Hepatocyte (in vitro differentiated cells): ENCODE measurements at places on chromosomes 13 and 19.

- no peak for DNase-seq
Observed at GRCh38 chr13:35165205-35165604, 223.1 kb downstream of the NBEA start.

DNA sequence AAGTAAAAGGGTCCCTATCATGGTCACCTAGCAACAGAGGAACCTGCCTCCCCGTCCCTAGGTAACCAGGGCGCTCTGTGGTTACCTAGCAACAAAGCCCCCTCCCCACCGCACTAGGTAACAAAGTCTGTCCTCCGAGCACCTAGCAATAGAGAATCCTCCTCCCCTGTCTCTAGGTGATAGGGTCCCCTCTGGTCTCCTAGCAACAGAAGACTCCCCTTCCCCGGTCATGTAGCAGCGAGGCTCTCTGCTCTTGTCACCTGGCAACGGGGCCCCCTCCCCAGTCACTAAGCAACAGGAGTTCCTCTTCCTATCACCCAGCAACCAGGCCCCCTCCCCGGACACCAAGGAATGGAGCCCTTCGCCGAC, 307 bp downstream of the JOSD2 start:
- no peak for DNase-seq

DNA sequence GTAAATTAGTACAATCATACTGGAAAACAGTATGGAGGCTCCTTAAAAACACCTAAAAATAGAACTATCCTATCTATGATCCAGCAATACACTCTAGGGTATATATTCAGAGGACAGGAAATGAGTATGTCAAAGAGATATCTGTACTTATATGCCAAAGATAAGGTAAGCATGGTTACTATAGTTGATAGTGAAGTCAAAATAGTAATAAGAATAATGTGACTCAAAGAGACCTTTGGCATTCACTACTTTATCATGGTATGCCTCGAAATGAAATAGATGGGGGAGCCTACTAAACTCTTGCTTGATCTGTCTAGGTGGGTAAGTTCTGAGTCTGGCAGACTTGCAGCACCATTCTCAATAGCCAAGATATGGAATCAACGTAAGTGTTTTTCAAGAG, 30.3 kb downstream of the FXYD5 start:
- no peak for DNase-seq

GRCh38 chr19:33118643-33119042, 13.3 kb upstream of the WDR88 start:
- DNase-seq = no peak

DNA sequence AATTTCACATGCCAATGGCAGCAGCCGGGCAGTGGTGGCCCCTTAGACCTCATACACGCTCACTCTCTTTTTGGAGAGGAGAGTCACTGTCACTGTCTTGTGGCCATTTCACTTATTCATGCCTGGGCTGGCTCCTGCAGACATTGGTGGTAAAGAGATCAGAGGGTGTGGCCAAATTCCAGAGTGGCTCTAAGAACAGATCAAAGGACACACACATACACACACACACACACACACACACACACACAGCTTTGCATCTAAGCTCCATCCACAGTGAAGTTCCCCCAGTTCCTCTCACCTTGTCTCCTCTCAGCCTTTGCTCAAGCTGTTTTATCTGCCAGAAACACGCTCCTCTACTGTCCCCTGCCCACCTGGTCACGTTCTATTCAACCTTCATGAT, 46.5 kb upstream of the KPNA3 start:
- DNase-seq = peak; percentile 37

DNA sequence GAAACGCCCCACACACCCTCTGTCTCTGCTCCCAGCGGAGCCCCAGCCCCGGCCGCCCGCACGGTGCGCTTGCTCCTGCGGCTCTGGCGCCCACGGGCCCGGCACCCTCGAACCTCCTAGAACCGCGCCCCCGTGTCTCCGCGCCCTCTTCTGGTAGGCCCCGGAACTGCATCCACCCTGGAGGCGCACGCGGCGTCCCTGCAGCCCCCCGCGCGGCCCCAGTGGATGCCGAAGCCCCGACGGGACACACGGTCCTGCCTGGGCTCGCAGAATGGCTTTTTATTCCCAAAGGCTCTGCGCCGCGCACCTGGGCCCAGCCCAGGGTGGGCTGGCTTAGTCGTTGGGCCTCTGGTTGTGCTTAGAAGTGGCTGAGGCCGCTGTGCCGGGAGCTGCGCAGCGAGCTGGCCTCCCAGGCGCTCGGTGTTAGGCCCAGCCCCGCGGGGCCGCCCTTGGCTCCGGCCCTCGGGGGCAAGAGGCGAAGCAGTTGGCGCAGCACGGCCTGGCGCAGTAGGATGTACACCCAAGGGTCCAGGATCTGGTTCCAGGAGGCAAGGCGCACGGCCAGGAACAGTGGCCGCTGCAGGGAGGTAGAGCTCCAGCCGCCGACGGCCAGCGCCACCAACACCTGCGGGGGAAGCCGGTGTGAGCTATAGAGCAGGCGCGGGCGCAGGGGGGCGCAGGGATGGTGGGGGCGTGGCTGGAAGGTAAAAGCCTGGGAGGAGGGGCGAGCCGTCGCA, 2.8 kb downstream of the PTGER1 start:
- peak; percentile 85 for DNase-seq

DNA sequence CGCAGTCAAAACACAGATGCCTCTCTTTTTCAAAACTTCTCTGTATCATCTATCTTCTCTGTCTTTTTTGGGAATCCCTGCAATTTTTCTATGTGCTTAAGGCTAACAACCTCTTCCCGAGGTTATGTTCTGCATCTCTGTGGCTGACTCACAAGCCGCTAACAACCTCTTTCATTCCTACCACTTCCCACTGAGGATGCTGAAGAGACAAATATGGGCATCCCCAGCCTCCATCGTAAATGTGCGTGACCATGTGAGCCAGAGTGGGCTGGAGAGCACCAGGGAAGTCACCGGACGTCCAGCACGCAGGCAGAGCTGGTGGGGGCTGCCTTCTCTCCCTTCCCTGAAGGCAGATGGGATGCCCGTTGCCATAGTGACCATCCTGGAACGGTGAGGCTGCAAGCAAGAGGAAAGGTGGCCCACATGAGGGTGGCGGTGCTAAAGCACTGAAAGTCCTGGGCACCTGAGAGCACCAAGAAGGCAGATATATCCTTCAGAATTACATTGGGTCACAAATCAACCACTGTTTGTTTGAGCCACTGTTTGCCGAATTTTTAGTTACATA, 122.8 kb downstream of the SHISA2 start:
- no peak for DNase-seq

GRCh38 chr13:73054712-73055111, 4.1 kb upstream of the KLF5 start:
- DNase-seq = no peak

GRCh38 chr13:27201661-27202060, 30.1 kb upstream of the USP12 start:
- no peak for DNase-seq

GRCh38 chr13:98940325-98941001, 37.4 kb downstream of the DOCK9 start:
- no peak for DNase-seq

GRCh38 chr13:23776698-23777574, 112.3 kb downstream of the MIPEP start:
- no peak for DNase-seq

- peak; percentile 87 for DNase-seq
Observed at GRCh38 chr19:23075031-23075733, 41.6 kb upstream of the ZNF730 start.

- no peak for DNase-seq
Observed at GRCh38 chr19:55590617-55591016, 8.7 kb downstream of the FIZ1 start.

DNA sequence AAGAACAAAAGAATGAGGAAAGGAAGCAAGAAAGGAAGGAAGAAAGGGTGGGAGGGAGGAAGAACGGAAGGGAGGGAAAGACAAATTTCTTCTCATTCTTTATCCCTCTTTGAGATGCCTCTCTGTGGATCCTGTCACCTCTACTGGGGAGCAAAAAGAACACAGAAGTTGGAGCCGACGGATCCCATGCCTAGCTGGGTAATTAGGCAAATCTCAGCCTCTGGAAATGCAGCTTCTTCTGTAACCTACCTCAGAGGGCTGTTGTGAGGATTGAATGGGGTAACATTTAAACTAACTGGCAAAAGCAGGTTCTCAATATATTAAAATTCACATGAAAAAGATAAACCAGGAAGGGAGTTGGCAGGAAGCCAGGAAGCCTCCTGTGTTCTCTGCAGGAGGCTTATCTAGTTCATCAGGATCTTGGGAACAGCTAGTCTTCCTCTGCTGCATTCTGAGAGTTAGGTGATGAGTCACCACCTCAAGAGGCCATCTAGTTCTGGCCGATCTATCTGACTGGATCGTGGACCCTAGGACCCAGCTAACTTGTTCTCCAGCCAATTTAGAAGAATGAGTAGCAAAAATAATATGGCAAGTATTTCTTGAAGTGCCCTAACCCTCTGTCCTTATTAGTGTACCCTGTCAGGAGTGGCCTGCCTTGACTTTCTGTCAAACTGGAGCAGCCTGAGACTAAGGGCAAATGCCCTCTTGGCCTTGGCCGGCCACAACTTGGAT, 15.2 kb upstream of the CPB2 start:
- peak; percentile 78 for DNase-seq

DNA sequence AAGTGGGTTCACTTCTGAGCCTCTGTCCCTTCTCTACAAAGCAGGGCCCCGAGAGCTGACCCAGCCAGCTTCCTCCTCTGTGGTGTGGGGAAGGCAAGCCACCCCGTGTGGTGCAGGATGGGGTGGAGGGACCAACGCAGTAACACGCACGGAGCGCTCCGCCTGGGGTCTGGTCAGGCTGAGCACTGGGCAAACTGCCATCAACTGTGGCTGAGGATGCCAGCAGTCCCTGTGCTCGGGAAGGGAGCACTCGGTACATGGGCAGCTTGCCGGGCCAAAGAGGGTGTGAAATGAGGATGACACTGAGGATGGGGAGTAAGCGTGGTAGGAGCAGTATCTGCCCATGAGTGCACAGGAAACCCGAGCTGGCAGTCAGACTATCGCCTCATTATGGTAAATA, 7.6 kb upstream of the GMIP start:
- peak; percentile 4 for DNase-seq

GRCh38 chr19:50485284-50485955, 8.8 kb upstream of the GARIN5A start:
- no peak for DNase-seq

DNA sequence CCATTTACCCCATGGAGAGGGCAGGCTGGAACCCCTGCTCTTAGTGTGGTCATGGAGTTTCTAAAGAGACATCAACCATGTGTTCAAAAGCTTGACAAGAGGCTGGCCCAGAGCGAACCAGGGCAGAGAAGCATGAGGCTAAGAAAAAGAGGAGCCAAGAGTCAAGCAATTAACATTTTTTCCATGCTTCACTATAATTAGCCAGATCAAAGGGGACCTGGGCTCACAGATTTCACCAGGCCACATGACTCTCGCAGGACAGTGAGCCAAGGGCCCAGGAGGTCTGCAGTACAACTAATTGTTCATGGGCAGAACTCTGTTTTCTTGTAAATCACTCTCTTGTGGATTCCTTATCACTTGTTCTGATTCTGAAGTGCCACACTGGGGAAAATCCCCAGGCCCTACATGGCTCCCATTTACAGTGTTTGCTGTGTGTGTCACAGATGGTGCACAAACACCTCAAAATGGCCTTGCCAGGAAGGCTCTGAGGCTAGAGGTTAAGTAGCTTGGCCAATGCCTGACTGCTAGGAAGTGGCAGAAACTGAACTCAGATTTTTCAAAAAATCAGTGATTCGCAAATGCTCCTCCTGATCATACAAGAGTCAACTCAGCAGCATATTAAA, 101.2 kb downstream of the LHFPL6 start:
- DNase-seq = peak; percentile 8

DNA sequence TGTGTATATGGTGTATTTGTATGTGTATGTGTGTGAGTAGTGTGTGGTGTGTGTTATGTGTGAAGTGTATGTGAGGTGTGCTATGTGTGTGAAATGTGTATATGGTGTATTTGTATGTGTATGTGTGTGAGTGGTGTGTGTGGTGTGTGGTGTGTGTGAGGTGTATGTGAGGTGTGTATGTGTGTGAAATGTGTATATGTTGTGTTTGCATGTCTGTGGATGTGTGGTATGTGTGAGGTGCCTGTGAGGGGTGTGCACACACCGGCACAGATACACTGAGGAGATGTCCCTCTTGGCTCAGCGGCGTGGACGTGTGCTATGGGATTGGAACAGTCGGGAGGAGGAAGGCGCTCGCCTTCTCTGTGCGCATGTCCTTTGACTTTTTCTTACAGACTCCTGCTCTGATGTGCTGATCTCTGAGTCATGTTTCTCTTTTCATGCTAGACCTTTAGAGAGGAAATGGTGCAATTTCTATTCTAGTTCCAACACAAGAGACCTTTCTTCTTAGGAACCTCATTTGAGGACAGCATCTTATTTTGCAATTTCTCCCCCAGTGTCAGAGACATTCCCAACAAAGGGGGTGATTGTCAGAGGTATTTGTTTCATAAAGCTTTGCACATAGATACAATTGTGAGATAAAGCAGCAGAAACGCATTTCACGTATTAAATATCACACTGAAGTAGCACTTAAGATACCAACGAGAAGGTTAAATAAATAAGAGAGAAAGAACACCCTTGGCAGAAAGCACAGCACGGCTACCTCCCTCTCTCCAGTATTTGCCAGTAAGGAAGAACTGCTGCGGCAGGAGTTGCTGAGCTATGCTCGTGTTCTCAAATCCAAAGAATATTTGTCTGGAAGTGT, 11.3 kb upstream of the TNFRSF19 start:
- DNase-seq = peak; percentile 51

DNA sequence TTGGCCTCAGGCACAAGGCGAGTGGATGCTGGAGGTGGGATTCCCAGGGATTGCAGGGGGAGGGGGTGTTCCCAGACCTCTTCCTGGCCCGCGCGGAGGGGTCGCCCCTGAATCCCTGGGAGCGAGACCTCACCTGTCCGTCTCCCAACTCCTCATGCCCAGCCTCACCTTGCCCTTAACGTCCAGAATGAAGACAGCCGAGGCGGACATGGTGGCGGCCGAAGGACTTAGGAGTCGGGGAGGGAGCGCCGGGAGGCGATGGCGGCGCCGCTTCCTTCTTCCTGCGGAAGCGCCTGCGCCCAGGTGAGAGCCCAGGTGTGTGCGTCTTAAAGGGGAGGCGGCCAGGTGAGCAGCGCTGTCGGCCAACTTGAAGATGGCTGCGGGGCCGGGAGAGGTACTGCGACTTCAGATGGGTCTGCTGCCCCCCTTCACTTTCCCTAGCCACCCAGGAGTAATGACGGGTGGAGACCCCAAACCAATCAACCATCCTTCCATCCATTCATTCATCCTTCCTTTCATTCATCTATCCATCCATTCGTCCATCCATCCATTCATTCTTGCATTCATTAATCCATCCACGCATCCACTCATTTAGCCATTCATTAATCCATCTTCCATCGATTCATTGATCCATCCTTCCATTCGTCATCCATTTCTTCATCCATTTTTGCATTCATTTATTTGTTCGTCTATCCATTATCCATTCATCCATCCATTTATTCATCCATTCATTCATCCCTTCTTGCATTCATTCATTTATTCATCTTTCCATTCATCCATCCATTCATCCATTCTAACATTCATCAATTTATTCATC, at the start of gene AP1M2:
Gene AP1M2, minus strand, starts transcription at position 291 of the 817 bp plus-strand sequence. Its CDS starts 81 bp downstream, at position 210.
- DNase-seq = peak; percentile 76

- no peak for DNase-seq
Observed at GRCh38 chr19:16040642-16041041, 35.7 kb upstream of the TPM4 start.
